IMR-90 (cell line): ENCODE measurements at places on chromosomes 12 and 14. TPM values are rescaled to one million over a fixed set of nuclear protein-coding genes. Genes with fewer than 3 reads are reported as not detected.

DNA sequence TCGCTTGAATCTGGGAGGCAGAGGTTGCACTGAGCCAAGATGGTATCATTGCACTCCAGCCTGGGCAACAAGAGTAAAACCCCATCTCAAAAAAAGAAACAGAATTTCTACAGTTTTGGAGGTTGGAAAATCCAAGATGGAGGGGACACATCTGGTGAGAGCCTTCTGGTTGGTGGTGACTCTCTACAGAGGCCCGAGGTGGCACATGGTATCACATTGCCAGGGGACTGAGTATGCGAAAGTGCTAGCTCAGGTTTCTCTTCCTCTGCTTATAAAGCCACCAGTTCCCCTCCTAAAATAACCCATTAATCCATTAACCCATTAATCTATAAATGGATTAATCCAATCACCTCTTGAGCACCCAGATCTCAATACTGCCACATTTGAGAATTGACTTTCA lies 70.8 kb upstream of the DACT1 start:
- no peak for DNase-seq

- DNase-seq: no peak
Observed at GRCh38 chr14:52988139-52988538, 37.3 kb upstream of the FERMT2 start.

DNA sequence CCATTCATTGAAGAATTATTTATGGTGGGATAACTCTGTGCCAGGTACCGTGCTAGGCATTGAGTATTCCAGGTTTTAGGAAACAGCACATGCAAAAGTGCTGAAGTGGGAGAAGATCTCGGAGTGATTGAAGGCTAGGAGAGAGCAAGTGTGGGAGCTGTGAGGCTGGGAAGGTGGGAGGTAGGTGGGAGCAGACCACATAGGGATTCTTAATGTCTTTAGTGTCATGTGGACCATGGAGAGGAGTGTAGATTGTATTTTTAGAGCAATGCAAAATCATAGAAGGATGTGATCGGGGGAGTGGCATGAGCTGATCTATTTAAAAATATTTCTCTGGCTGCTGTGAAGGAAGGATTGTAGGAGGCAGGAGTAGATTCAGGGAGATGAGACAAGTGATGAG lies 5.4 kb downstream of the PTPN11 start:
- no peak for DNase-seq

DNA sequence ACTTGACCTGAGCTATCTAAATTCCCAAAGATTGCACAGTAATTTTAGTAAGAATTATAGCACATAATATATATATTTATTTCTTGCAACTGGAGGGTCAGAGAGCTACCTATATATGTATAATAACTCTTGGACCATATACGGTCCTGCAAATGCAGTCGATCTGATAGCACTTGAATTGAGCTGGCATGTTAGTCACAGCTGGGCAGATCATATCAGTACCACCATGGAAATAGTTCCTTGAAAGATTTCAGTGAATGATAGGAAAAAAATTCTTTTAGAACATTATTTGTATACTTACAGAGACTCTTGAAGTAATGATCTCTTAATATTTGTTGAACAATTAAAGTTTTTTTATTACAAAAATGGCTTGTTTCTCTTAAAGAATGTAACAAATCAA lies 94.5 kb upstream of the MON2 start:
- no peak for DNase-seq

DNA sequence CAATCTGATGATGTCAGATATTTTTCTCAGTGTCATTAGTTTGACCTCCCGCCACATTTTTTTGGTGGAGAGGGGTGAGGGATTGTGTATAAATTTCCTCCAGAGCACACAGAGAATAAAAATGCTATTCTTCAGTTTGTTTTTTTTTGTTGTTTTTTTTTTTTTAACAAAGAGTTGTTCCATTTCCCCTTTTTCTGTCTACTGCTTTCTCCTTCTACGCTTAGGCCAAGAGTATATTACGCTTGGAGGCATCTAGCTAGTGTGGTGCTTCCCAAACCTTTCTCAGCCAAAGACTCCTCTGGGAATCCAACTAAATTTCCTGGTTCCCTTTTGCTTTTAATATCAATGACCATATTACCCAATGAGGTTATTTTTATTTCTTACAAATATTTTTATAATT lies 465.6 kb downstream of the ZFP36L1 start:
- DNase-seq: no peak

The ADCY4 gene
- total RNA-seq: not detected in 2 replicates

The ADAMTS20 gene
- total RNA-seq: not detected in 2 replicates

The BCL7A gene
- 5.6 and 6.1 TPM in 2 replicates for total RNA-seq
